ENCODE measurements at places on chromosomes 16 and 17.

GRCh38 chr16:12417815-12418211 lies 385.9 kb downstream of the CPPED1 start:
- DNase-seq = no peak

GRCh38 chr17:30226878-30227277 lies 8.6 kb downstream of the SLC6A4 start:
- no peak for DNase-seq

GRCh38 chr17:74407384-74407783 lies 24.5 kb upstream of the GPRC5C start:
- no peak for DNase-seq

DNA sequence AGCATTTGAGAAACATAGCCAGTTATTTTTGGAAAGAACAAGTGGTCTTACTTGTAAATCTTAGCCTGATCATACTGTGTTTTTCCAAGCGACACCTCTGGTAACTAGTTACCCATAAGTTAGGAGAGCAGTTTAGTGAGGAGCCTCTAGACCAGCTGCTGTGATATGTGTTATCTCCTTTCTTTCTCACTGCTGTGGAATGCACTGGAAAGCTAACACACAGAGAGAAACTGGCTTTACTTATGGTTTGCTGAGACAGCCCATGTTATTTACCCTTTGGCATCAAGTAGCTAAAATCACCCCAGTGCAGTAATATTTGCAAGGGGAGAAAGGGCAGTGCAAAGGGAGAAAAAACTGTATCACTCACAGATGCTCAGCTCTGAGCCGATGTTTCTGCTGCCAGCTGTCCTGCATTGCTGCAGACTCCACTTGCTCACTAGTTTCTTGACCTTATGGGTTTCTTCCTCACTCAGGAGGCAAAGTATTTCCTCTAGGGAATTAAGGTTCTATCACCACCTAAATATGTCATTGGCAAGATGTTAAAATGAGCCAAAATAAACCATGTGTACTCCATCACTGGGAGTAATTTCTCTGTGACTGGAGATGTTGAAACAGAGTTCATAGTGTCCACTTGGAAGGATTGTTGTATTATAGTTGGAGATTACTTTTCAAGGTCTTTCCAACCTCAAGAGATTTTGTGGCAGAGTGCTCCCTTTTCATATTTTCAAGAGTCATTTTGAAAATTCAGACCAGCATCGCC lies 2.3 kb downstream of the RBFOX1 start:
- no peak for DNase-seq

GRCh38 chr16:23755484-23755809 lies 621 bp downstream of the CHP2 start:
- DNase-seq = no peak
